Spleen (tissue), 13 donors: ENCODE measurements at places on chromosomes 2 and 18. TPM values are rescaled to one million over a fixed set of nuclear protein-coding genes. Genes with fewer than 3 reads are reported as not detected.
A peak's percentile ranks its signal among the peaks of the same experiment; 100 is the strongest.

- H3K27me3 ChIP-seq = peaks cover 14% of the 10 kb centered on the region
- H3K4me3 ChIP-seq = no peak overlapping the region
- peak overlapping the region; percentile 93 for H3K27ac ChIP-seq
Observed at GRCh38 chr2:234500394-234501006, 3.6 kb upstream of the ARL4C start.

- H3K4me1 ChIP-seq = peaks cover 7% of the 10 kb centered on the region
- H3K27ac ChIP-seq = peak overlapping the region; percentile 22
- H3K27me3 ChIP-seq = no peaks in the 10 kb centered on the region
- no peaks in the 10 kb centered on the region for H3K36me3 ChIP-seq
Observed at GRCh38 chr2:1730015-1730927, 14.0 kb downstream of the PXDN start.

The APCDD1 gene
- 11.8 TPM for total RNA-seq

GRCh38 chr2:234566622-234567021, 69.7 kb upstream of the ARL4C start:
- no peak for DNase-seq
- no peak overlapping the region for H3K4me3 ChIP-seq
- no peak overlapping the region for H3K27ac ChIP-seq
- H3K4me1 ChIP-seq = peaks cover 28% of the 10 kb centered on the region
- no peaks in the 10 kb centered on the region for H3K27me3 ChIP-seq

The EMX1 gene
- not detected for total RNA-seq

- no peak overlapping the region for H3K4me3 ChIP-seq
- H3K4me1 ChIP-seq = peaks cover 26% of the 10 kb centered on the region
- DNase-seq = peak; percentile 88
- H3K36me3 ChIP-seq = peaks cover 9% of the 10 kb centered on the region
Observed at GRCh38 chr18:58887613-58887963, 22.9 kb downstream of the ZNF532 start.

GRCh38 chr2:130729322-130730299, 741 bp downstream of the GPR148 start:
- no peaks in the 10 kb centered on the region for H3K36me3 ChIP-seq
- DNase-seq = peak; percentile 75
- H3K4me1 ChIP-seq = peaks cover 20% of the 10 kb centered on the region
- no peak overlapping the region for H3K27ac ChIP-seq
- H3K4me3 ChIP-seq = no peak overlapping the region
- H3K27me3 ChIP-seq = peaks cover 22% of the 10 kb centered on the region

- H3K27ac ChIP-seq = no peak overlapping the region
- no peaks in the 10 kb centered on the region for H3K4me1 ChIP-seq
- no peaks in the 10 kb centered on the region for H3K27me3 ChIP-seq
- DNase-seq = no peak
Observed at GRCh38 chr2:26479789-26480565, 2.1 kb upstream of the OTOF start.

The KRTCAP3 gene
- total RNA-seq = 2.8 TPM

The SIGLEC15 gene
- total RNA-seq = 0.94 TPM

GRCh38 chr2:134284119-134284670, 30.3 kb downstream of the MGAT5 start:
- peak overlapping the region; percentile 47 for H3K27ac ChIP-seq
- H3K4me3 ChIP-seq = no peak overlapping the region
- H3K27me3 ChIP-seq = no peaks in the 10 kb centered on the region
- H3K36me3 ChIP-seq = no peaks in the 10 kb centered on the region
- DNase-seq = no peak

DNA sequence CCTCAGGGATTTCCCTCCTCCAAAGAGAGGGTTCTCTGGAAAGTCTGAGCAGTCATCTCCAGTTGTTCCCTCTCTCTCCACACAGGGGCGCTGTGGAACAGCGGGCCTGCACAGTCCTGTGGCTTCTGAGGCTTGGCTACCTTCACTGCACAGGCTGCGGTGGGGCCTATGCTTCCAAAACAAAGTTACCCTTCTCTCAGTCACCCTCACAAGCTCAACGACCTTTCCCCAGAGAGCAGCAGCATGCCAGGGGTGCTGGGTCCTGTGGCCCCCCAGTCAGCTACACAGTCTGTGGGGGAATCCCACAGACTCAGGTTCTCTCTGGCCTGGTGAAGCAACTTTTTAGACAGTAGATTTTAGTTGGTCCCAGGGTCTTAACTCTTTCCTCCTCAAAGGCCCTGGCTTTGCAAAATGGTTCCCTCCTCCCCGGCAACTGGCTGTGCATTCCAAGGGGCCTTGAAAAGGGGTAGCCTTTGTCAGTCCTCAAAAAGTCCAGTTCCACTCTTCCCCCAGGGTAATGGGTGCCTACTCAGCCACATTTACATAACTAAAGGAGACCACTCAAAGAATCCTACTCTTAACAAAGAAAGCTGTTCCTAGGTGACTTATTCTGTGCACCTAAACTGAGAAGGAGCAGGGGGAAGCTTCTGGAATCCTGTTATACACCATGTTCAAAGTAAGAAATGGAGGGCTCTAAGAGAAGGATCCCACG, 14.9 kb downstream of the B3GNT7 start:
- DNase-seq = no peak
- H3K4me3 ChIP-seq = no peak overlapping the region
- H3K27ac ChIP-seq = no peak overlapping the region
- H3K4me1 ChIP-seq = peaks cover 10% of the 10 kb centered on the region
- H3K27me3 ChIP-seq = no peaks in the 10 kb centered on the region

GRCh38 chr2:70188460-70188859, 2.4 kb downstream of the C2orf42 start:
- H3K4me3 ChIP-seq = no peak overlapping the region
- no peaks in the 10 kb centered on the region for H3K27me3 ChIP-seq
- no peak for DNase-seq
- no peaks in the 10 kb centered on the region for H3K36me3 ChIP-seq

GRCh38 chr2:145875016-145875415, 1355.1 kb upstream of the ZEB2 start:
- no peak for DNase-seq
- H3K36me3 ChIP-seq = no peaks in the 10 kb centered on the region
- H3K27ac ChIP-seq = no peak overlapping the region
- no peaks in the 10 kb centered on the region for H3K27me3 ChIP-seq
- H3K4me1 ChIP-seq = no peaks in the 10 kb centered on the region

The SERPINB13 gene
- not detected for total RNA-seq

GRCh38 chr2:177651833-177652232, 259.3 kb downstream of the AGPS start:
- DNase-seq = no peak
- no peak overlapping the region for H3K27ac ChIP-seq
- no peaks in the 10 kb centered on the region for H3K27me3 ChIP-seq
- H3K36me3 ChIP-seq = no peaks in the 10 kb centered on the region
- H3K4me3 ChIP-seq = no peak overlapping the region
- no peaks in the 10 kb centered on the region for H3K4me1 ChIP-seq

DNA sequence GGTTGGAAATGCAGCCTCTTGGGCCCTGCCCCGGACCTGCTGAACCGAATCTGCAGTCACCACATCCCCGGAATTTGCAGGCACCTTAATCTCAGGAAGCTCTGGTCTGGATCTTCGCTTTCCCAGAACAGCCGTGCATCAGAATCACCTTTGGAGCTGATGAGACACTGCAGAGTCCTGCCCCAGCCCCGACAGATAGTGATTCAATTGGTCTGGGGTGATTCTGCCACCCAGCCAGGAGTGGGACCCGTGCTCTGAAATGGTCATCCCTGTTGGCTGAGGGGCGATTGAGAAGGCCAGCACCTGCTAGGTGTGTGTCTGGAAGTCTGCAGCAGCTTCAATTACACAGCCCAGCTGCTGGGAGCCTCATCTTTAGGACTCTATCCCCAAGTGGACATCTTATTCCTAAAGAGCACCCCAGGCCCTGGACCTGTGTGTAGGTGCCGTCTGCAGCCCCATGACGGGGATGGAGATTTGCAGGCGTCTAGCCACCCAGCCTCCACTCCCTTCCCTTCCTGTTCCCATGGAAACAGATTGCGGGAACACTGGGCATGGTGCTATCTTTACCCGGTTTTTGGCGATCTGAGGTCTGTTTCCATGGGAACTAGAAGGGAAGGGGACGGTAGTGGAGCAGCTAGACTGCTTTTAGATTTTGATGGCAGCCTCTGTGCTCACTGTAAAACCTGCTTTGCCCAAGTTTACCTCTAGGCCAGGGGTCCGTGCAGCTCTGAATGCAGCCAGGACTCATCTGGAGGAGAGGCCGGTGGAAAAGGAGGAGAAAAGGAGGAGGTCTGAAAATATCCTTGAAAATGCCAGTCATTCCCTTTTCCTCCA, 156.1 kb downstream of the LDLRAD4 start:
- H3K27me3 ChIP-seq = no peaks in the 10 kb centered on the region
- H3K4me1 ChIP-seq = peaks cover 63% of the 10 kb centered on the region
- no peak for DNase-seq
- H3K36me3 ChIP-seq = no peaks in the 10 kb centered on the region
- no peak overlapping the region for H3K27ac ChIP-seq
- no peak overlapping the region for H3K4me3 ChIP-seq

DNA sequence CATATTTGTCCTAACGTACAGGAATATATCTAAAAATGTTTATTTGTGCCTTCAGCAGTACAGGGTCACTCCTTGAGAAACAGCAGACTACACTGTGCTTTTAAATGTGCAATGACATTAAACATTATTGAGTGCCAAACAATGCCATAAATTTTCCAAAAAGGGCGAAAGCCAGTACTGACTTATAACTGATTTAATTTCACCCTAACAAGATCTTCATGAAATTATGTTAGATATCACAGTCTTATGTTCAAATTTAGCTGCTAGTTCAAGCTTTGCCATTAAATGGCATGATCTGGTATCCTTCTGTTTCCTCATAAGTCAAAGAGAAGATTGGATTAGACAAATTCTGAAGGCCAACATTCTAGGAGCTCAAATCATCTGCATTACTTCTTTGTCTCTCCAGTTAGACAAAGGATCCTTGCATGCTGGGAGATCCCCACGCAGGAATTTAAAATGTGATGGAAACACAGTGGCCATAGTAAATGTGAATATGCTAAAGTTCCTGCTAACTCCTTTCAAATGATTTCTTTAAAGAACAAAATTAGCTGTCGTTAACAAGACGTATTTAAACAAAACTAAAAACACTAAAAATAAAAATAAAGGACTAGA, 129.3 kb upstream of the STON1 start:
- H3K4me1 ChIP-seq = no peaks in the 10 kb centered on the region
- H3K27ac ChIP-seq = no peak overlapping the region
- H3K27me3 ChIP-seq = no peaks in the 10 kb centered on the region
- no peak overlapping the region for H3K4me3 ChIP-seq
- no peak for DNase-seq
